GM19239 (cell line): ENCODE measurements at places on chromosomes 1 and 21.

DNA sequence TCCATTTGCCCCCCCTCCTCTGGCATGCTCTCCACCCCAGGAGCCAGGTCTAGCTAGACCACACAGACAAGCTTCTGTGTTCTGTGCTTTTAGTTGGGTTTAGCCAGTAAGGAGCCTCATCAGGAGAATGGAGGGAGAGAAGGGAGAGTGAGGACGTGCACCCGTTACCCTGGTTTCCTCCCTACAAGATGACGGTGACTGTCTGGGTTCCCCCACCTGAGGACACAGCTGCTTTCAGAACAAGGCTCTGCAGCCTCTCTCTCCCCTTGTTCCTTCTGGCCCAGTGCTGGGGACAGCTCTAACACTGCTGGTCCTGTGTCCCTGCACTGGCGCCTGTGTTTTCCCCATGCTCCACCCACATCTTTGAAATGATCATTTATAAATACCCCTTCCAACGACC lies 184.4 kb upstream of the GALNT2 start:
- DNase-seq: no peak

DNA sequence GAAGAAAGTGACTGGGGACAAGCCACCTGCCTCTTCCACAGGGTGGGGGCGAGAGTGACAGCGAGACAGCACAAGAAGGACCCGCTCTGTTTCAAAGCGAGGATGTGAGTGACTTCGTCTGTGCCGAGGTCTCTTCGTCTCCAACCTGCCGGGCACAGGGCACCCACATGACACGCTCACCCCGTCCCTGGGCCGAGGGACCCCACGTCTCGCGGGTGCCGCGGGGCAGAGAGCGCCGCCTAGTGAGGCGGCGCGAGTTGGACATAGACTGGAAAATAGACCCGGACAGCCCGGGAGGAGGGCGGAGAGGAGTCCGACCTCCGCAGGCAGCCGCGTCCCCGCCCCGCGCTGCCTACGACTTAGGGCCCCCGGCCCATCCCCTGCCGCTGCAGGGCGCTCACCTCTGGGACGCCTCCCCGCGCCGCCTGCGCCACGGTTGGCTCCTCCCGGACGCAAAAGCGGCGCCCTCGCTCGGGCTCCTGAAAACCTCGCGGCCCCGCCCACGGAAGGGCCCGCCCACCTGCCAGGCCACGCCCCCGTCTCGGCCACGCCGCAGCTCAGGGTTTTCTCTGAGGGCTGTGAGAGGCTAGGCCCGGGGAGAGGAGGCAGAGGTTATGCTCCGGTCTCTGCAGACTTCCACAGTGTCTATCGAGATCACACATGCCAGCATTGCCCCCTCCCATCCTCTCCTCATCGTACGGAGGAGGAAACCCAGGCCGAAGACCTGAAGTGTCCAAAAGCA lies at the start of gene TLR5:
Gene TLR5, minus strand, starts transcription at position 454 of the 742 bp plus-strand sequence. CDS start 30,217 bp downstream, outside the sequence.
- DNase-seq: peak; percentile 80

- no peak for DNase-seq
Measured at GRCh38 chr1:63032171-63032570, 248.2 kb downstream of the ATG4C start.

GRCh38 chr1:25505656-25506385 lies 37.6 kb upstream of the LDLRAP1 start:
- DNase-seq: no peak

GRCh38 chr1:225418059-225418458 lies 9.8 kb downstream of the LBR start:
- no peak for DNase-seq

- DNase-seq: peak; percentile 52
Measured at GRCh38 chr1:17239420-17239819, 9.5 kb upstream of the PADI3 start.

DNA sequence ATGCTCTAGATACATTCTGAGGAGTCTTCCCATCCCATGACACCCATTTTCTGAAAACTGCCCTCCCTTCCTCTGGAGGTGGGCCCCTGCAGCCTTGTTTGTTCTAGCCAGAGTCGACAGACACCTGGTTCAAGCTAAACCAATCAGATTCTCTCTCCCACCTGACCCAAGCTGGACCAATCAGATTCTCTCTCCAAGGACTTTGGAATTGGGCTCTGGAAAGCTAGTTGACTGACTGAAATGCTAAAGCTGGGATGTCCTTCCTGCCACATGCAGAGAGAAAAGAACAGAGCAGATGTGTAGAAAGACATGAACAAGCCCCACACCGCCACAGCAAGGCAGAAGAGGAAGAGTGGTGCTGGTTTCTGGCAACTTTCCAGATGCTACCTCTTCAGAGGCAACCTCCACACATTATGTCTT lies 24.6 kb downstream of the ASAP3 start:
- no peak for DNase-seq

DNA sequence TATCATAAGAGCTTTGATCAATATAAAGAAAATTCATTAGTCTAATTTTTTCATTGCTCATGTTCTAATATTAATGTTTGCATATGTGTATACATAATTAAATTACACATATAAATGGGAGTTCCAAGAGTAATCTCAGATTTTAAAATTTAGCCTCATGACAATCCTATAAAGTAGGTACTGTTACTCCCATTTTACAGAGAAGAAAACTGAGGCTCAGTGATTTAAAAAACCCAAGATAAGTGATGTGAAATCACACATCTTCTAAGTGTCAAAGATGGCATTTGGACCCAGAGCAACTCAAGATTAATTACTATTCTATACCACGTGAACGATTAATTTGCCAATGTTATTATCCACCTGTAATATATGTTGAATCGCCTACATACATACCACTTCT lies 122.3 kb downstream of the TM2D1 start:
- no peak for DNase-seq

- no peak for DNase-seq
Measured at GRCh38 chr1:6116137-6116536, 64.0 kb downstream of the CHD5 start.

DNA sequence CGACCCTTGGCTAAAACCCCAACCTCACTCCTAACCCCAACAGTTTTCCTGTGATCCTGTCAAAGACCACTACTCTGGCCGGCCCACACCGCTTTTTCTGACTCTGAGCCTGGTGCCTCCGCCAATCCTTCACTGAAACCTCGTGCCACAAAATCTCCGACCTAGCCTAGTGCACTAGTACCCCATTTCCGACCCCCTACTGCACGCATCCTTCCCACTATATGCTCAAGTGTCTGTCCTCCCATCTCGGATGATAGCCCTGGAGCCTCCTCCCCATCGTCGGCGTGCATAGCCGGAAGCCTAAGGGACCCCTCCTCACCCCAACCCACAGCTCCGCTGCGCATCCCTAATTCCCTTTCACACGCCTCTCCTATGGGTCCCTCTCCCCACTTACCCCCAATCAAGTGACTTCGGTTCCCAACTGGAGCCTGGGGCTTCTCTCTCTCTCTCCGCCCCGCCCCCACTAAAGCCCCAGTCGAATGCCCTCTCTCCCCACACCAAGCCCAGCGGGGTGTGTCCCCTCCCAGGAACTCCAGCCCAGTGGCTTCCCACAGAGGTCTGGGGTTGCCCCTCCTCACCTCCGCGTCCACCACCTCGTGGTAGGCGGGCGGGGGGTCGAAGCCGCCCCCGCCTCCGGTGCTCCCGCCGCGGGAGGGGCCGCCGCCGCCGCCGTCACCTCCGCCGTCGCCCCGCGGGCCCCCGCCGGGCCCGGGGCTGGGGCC lies 791 bp downstream of the USP24 start:
- DNase-seq: no peak

DNA sequence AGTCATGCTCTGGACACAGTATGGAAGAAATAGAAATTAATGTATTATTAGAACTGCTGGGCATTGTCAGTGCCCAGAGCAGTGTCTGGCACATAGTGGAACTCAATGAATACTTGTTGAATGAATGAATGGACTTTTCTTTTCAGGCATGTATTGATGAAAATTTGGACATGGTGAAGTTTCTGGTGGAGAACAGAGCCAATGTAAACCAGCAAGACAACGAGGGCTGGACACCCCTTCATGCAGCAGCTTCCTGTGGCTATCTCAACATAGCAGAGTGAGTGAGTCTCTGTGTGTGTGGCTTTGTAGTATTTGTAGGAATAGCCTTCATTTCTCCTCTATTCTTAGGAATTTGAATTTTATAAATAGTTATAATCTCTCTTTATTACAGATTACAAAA lies 68.1 kb downstream of the PPP1R12B start:
- DNase-seq: no peak

DNA sequence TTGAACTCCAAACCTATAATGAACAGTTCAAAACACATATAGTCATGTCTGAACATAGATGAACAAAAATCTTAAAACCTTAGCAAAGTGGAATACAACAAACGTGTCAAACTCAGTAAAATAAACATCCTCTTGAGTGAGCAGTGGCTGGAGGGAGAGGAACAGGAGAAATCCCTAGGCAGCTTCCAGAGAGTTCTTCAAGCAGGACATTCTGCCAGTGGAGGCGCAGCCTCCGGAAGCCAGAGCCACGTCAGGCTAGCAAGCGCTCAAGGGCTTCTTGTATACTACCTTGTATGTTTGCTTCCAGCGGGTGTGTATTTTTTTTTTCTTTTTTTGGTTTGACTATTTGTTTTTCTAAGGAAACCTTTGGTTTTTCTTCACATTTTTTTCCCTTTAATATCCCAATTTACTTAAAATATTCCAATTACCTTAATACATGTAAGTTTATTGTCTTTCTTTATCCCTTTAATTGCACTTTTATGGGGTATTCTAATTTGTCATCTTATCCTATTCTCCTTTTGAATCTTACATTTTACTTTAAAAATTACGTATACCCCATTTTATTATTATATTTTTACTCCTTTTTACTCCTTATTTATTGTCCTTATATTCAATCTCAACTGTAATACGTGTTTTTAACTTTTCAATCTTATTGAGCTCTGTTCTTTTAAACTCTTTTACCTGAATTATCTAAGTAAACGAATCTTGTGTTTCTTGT lies 42.0 kb downstream of the COLGALT2 start:
- no peak for DNase-seq

GRCh38 chr21:45853703-45854342 lies 127.7 kb upstream of the COL6A1 start:
- no peak for DNase-seq

GRCh38 chr1:168477792-168478191 lies 66.0 kb downstream of the XCL2 start:
- DNase-seq: no peak

DNA sequence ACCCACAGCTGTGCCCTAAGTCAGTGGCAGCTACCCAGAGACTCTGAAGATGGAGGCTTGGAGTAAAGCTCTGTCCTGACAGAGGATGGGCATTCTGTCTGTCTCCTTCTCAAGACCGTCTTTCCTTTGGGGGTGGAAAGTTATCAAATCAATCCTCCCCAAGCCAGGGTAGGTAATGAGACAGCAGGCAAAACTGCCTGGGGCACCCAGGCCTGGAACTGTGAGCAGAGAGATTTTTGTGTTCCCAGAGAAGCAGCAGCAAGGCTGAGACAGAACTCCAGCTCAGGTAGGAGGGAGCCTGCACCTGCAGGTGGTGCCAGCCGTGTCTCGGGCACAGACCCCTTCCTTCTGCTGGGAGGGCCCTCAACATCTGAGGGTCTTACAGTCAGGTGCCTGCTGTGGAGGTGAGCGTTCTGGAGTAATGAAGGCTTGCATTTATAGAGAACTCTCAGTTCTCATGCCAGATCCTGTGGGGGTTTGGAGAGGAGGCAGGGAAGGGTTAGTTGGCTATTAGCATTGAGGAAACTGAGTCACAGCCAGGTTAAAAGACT lies 95.6 kb downstream of the RIPK4 start:
- DNase-seq: no peak

GRCh38 chr1:226577401-226578180 lies 29.0 kb downstream of the STUM start:
- DNase-seq: no peak

DNA sequence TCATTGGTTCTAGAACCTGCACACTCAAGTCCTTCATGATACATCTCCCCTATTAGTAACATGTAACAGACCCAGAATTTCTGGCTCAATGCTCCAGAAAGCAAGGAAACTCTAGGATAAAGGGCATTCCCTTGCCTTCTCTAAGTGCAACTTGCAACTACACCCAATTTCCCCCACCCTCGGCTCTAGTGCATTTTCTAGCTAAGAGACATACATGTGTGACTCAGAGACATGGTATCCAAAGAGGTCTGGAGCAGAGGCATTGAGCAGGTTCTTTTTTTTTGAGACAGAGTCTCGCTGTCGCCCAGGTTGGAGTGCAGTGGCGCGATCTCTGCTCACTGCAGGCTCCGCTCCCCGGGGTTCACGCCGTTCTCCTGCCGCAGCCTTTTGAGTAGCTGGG lies 132.9 kb downstream of the ZC3H11B start:
- no peak for DNase-seq

GRCh38 chr1:62625415-62625814 lies 28.1 kb downstream of the ANGPTL3 start:
- no peak for DNase-seq
